ENCODE measurements at places on chromosomes 13 and 19.
A peak's percentile ranks its signal among the peaks of the same experiment; 100 is the strongest.

- no peak for DNase-seq
Measured at GRCh38 chr13:33207615-33207961, 78.0 kb downstream of the STARD13 start.

- DNase-seq = peak; percentile 71
Measured at GRCh38 chr13:101626925-101627555, 174.6 kb downstream of the ITGBL1 start.

DNA sequence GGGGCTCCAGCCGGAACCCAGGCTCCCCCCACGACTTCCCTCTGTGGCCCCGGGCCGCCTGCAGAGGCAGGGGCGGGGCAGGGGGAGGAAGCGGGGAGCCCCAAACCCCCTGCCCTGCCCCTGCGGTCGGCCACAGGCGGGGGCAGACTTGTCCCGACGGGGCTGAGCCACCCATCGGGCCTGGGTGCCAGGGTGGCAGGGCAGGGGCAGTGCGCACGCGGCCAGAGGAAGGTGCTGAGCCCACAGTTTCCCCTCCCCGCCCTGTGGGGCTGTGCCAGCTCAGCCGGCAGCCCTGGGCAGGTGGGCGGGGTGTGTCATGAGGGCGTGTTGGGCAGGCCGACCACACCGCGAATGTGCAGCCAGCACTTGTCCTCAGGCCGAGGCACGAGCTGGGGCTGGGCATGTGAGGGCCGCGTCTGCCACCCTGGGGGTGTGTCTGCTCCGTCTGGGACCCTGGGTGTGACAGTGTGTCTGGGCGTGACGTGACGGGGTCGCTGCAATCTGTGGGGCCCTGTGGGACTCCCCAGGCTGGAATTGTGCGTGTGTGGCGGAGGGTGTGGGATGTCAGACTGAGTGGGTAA is 17.7 kb downstream of the CCDC97 start:
- no peak for DNase-seq

- DNase-seq = no peak
Measured at GRCh38 chr13:78680576-78681350, 21.8 kb upstream of the OBI1 start.

DNA sequence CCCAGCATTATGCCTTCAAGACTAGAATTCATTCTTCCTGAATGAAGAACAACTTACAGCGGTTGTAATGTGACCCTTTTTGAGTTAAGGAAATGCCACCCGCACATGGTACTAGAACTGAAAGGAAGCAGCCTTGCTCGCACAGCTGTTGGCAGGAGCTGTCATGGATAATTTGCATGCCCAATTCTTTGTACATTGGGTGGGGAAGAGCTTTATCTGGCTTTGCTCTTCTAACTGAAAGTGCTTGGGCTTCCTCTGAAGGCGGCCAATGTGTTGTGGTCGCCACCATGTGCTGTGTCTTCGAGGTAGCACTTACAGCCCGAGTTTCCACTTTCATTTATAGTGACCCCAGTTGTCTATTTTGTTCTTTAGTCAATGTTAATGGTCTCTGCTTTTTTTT is 3.4 kb downstream of the CCNE1 start:
- no peak for DNase-seq

DNA sequence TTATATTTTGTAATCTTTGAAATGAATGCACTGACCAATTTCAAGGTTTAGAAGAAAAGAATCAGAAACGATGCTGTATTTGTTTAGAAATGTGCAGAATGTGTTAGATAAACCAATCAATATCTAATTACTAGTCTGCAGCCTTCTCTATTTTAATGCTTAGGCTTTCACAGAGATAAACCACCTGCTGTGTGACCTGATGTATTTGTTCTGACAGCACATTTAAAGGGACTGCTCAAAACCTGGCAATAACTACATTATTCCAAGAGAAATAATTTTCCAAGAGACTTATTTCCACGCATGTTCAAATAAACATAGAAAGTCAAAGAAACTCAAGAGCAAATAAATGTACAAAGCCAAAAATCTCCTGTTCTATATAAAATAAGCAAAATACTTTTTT is 641.6 kb upstream of the PCDH20 start:
- DNase-seq = no peak

DNA sequence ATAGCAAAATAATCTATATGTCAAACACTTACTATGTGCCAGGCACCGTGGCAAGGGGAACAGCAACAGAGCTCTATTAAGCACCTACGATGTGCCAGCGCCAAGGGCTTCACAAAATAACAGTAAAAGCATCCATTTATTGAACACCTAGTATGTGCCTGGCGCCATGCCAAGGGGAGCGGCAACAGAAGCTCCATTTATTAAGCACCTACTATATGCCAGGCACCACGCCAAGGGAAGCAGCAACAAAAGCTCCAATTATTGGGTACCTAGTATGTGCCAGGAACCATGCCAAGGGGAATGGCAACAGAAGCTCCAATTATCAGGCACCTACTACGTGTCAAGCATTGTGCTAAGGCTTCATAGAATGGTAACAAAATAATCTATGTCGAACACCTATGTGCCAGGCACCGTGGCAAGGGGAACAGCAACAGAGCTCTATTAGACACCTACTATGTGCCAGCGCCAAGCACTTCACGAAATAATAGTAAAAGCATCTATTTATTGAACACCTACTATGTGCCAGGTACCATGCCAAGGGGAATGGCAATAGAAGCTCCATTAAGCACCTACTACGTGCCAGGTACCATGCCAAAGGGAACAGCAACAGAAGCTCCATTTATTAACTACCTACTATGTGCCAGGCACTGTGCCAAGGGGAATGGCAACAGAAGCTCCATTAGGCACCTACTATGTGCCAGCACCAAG is 107.7 kb downstream of the PTPRS start:
- DNase-seq = no peak

All from DND-41 (cell line).